Activated T-cell treated with anti-CD3 and anti-CD28 coated beads for 1 hour (primary cell): ENCODE measurements at places on chromosomes 1 and 21.

DNA sequence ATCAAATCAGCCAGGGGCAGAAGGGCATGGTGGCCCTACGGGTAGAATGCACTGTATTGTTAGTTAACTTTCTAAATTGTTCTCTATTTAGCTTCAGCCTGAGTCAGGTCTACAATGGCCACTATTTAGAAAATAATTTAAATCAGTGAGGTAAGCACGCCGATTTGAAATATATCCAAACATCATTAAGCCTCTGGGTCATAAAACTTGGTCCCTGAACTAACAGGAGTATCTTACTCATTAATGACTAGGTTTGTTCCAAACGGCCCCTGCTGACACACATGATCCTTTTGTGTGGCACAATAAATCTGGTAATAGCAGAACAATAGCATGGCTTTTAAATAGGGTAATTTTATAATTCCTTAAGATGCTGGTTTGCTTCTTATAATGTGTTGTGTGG lies 48.4 kb downstream of the STX6 start:
- DNase-seq, result no peak

GRCh38 chr1:89668961-89669360 lies 36.0 kb downstream of the LRRC8C start:
- DNase-seq, result no peak

- no peak for DNase-seq
Measured at GRCh38 chr1:46148318-46148717, 15.9 kb upstream of the PIK3R3 start.

DNA sequence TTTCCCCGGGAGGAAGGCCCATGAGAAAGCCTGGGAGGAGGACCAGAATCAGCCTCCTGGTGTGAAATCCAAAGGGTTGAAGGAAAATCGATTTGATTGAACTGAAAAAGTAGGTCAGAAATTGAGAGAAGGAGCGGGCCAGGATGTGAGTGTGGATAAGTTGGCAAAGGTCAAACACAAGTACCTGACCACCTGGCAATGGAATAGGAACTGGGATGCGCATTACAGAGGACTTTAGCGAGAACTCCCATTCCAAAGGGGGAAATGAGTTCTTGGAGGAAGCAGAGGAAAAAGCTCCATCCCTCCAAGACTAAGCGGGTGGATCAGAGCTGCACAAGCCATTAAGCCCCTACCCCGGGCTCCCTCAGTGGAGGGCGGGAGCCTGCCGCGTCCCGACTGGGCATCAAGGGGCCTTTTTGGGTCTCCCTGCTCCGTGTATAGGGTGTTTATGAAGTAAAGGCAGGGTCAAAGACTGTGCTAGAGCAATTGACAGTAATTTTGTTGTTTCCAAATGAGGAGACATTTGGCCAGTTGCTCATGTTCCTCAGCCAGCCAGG lies 56.4 kb downstream of the TGFB2 start:
- no peak for DNase-seq

GRCh38 chr21:18334066-18334465 lies 69.5 kb downstream of the TMPRSS15 start:
- no peak for DNase-seq

DNA sequence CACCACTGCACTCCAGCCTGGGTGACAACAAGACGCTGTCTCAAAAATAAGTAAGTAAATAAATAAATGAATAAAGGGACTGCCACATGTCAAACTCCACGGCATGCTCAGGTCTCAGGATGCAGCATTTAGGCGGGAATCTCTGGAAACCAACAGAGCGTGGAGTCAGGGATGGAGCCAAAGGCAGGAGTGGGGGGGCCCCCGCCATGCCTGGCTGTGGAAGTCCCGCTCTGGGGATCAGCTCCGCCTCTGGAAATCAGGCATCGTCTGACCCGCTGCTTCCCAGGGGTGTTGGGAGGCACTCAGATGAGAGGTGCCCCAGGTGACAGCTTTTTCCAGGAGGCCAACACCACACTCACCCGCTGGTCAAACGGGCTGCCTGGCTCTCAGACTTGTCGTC lies 20.2 kb downstream of the KIF17 start:
- DNase-seq, result no peak

- no peak for DNase-seq
Measured at GRCh38 chr1:194300340-194300739, 1113.9 kb upstream of the B3GALT2 start.
